NCI-H2171 treated with DMSO at 0.1 percent for 48 hours (cell line): ENCODE measurements at places on chromosomes 4 and X.

DNA sequence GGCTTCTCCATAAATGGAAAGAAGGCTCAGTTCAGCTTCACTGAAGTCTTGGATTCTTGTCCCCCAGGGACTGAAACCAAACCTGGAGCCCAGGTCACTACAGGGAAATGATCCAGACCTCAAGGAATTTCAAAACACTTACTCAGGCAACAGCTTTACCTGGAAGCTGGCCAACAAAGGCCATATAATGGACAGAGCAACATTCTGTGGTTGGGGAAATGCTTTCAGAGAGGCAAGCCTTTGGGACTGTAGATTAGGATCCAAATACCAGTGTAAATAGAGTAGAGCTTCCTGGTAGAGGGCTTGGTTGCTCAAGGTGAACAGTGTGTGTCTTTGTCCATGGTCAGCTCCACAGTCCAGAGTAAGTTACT lies 57.0 kb upstream of the PROM1 start:
- no peak for DNase-seq

DNA sequence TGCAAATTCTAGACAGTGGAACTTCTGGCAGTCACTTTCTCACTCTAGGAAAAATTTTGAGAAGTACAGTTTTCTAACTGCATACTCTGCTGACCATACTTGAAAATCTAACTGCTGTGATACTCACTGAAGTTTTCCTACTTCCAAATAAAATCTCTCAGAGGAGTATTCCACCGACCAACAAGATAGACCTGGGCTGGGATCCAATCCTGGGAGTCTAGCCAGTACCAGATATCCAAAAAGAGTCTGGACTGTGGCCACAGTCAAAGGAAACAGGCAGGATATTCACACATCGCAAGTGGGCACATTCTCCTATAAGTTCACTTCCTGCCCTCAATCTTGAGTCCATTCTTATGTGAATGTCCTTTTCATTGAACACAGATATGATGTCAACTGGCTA lies 1138.7 kb upstream of the PCDH7 start:
- DNase-seq: no peak

DNA sequence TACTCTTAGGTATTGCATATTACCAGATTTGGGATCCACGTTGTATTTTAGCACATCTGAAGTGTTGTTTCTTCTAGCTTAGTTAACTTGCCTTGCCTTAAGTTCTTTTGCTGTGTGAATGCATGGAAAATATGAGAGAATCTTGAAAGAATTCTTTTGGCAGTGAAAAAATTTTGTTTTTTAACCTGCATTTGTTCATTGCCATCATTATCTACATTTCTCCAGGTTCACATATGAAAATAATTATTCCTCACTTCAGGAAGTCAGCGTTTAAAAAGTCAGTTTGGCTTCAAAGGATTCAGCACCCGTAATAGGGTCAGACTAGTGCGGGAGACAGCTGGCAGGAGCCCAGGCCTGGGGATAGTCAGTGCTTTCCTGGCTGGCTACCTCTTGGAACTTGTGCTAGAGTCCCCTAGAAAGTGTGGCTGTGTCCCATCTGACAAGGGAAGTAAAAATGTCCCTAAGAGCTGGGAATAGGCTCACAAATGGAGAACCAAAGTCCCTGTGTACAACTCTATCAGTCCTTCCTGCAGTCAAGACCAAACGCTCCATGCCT lies 251.9 kb upstream of the KLF3 start:
- DNase-seq: no peak

- no peak for DNase-seq
Measured at GRCh38 chrX:103913356-103914020, 48.9 kb upstream of the TMSB15B start.

DNA sequence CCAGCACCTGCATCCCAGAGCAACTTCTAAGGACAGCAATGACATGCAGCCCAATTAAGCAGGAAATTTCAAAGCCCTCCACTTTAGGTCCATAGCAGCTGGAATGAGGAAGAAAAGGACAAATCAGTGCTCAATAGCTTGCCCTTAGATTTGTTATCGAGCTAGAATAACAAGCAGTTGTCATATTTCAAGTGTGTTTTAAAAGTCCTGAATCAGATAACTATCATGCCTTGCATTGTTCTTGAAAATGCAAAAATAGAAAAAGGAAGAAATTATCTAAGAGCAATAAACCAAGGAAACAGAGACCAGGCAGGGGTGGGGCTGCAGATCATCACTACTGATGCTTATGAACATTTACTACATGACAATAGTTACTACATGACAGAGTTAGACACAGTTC lies 43.9 kb upstream of the KLF3 start:
- DNase-seq: no peak

DNA sequence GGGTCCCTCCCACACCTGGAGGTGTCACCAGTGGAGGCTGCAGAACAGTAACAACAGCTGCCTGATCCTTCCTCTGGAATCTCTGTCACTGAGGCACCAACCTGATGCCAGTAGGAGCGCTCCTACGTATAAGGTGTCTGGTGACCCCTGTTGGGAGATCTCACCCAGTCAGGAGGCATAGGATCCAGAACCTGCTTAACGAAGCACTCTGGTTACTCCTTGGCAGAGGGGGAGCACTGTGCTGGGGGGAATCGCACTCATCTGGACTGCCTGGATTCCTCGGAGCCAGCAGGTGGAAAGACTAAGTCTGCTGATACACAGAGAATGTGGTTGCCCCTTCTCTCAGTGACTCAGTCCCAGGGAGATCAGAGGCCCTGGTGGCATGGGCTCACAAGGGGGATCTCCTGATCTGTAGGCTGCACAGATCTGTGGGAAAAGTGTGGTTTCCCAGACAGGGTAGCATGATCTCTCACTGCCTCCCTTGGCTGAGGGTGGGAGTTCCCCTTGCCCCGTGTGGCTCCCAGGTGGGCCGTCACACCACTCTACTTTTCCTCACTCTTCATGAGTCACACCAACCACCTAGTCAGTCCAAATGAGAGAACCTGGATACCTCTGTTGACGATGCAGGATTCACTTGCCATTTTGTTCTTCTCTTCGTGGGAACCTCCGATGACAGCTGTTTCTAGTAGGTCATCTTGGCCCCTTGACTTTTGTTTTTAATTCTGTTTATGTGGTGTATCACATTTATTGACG lies 305.9 kb downstream of the IDS start:
- DNase-seq: no peak

GRCh38 chrX:123847056-123847455 lies 12.8 kb upstream of the XIAP start:
- DNase-seq: no peak

- DNase-seq: no peak
Measured at GRCh38 chr4:38466401-38466800, 197.6 kb upstream of the KLF3 start.

GRCh38 chr4:6446538-6447451 lies 25.6 kb downstream of the PPP2R2C start:
- DNase-seq: no peak

DNA sequence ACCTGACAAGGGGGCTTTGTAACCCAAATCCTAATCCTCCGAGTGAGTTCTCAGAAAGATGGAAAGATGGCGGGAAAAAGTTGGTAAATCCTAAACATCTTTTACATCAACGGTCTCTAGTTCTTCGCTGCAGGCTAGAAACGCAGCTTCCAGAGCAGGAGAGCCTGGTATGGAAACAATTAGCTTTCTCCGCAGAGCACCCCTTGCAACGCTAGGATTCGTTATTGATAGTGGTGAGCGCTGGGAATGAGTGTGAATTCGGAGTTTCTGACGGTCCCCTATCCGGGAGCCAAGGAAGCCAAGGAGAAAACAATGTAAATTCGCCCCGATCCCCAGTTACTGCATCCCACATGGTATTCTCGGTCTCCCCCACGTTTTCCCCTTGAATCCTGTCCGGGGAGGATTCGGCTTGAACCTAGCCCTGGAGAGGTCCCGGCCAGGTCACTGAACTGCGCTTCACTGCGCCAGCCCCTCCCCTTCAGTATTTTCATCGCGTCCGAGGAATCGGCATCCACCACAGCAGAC lies 4.7 kb upstream of the NEUROG2 start:
- DNase-seq: no peak

- DNase-seq: no peak
Measured at GRCh38 chr4:11894977-11895376, 466.3 kb upstream of the HS3ST1 start.

GRCh38 chr4:168784786-168785461 lies 225.1 kb downstream of the CBR4 start:
- DNase-seq: no peak

DNA sequence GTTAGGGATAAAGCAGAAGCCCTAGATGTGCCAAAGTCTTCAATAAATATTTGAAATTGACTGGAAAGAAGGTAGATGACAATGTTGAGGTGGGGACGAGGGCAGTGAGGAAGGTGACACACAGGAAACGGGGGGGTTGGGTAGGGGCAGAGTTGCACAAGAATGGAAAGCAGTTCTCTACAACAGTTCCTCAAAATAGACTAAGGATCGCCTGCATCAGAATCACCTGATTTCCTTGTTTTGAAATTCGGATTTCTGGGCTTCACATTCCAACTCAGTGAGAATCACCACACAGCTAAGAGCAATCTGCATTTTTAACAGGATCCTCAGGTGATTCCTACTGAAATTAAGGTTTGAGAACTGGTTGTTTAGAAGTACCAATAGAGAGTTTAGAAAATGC lies 70.6 kb downstream of the ARFIP1 start:
- no peak for DNase-seq
